ENCODE measurements at places on chromosomes 2 and 18.

DNA sequence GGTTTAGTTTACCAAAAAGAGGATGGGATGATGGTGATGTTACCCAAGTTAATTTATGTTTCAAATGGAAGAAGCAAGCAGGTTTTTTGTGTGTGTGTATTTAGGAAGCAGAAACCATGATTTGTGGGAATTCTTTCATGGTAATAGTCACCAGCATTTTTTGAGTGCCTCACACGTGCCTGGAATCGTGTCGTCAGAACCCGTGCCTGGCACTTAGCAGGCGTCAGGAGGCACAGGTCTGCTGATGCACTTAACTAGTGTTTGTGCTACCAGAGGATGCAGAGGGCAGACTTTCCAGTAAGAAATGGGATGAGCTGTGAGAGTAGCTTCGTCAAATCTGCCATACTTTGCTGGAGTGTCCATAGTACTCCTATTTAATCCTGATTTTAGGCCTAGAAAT lies 41.1 kb downstream of the LYPD6 start:
- no peak for DNase-seq

DNA sequence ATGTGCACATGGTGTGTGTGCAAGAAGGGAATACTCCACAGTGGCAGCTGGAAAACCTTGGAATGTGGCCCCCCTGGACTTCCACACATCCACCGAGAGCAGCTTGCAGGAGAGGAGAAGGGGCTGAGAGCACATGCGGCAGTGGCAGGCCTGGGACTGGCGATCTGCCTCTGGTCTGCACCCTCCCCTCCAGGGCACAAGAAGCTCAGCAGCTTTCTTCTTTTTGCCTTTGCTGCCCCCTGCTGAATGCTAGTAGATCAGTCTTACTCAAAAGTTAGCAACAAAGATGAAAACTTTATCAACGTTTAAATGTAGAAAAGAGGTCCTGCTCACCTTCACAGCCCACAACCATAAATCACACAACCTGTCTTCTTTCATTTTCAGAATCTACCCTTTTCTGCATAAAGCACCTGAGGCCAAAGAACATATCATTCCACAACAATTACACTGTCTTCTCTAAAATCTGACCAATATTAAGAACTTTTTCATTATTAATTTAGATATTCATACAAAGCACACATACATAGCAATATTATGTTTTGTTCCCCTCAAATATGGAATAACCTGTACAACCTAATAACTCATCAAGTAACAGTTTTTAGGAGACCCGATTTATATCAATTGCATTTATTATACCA lies 34.6 kb downstream of the TGFBRAP1 start:
- peak; percentile 58 for DNase-seq

GRCh38 chr2:160666154-160667060 lies 172.8 kb upstream of the RBMS1 start:
- no peak for DNase-seq

DNA sequence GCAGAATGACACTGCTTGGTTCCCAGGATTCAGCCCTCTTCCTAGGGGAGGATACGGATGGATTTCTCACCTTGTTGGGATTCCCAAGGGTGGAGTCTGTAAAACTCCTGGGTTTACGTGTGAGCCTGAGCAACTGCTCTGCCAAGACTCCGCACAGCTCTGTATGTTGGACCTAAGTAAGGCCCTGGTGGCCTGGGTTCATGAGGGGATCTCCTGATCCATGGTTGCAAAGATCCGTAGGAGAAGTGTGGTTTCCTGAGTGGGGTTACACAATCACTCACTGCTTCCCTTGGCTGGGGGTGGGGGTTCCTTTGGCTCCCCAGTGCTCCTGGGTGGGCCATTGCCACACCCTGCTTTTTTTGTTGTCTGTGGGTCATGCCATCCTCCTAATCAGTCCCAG lies 37.7 kb downstream of the ANKRD12 start:
- no peak for DNase-seq

Data from DND-41 (cell line).